ENCODE measurements at places on chromosomes 5 and 9.
A peak's percentile ranks its signal among the peaks of the same experiment; 100 is the strongest.

GRCh38 chr9:23855873-23856604, 30.0 kb upstream of the ELAVL2 start:
- DNase-seq: no peak

DNA sequence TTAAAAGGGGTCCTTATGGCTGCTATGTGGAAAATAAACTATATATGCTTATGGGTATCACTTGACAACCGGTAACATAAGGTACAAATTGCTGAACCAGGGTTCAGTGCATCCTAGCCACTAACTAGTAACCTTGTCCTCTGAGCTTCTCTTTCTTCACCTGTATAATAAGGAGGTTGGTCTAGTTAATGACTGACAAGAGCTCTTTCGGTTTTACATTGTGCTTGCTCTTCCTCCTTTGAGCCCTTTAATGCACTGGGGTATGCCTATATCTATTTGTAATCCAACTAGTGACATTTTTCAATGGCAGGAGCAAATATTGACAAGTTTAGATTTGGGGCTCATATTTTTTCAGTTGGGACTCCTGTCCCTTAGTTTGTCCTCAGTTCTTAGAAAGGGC, 66.1 kb downstream of the NPR3 start:
- DNase-seq: no peak

DNA sequence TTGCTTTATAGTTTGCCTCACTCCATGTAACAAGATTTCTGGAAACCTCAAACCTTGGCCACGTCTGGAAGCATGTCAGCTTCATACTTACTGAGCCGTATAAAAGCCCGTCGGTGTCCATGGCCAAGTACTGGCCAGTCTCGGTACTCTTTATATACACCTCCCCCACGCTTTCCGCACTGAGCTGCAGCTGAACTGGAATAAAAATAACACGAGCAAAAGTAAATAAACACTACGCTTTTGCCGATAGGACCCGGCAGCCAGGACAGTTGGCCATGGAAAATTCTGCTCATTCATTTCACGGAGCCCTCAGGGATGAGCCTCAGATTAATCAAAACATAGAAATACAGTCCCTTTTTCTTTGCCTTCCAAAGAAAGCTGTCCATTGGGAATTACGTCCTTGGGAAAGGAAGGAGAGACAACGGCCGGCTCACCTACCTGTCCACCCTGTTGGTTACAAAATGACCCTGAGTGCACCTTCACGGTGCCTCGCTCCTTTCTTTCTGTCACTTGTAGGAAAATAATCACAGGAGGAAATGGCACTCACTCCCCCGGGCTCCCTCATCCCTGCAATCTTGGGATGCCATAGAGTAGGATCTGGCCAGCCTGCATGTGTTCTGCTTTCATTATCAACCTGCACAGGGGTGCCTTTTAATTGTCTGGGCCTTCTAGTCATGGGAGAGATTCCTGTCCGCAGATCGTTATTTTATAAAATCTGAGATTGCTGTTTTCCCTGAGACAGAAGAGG, 85.1 kb downstream of the FGF1 start:
- peak; percentile 75 for DNase-seq

GRCh38 chr9:111375817-111376564, 46.0 kb upstream of the OR2K2 start:
- DNase-seq: no peak

- DNase-seq: no peak
These were observed 259.6 kb upstream of the RPS23 start for GRCh38 chr5:82537687-82538306.
